Ovary (tissue), 10 donors: ENCODE measurements at places on chromosomes 2 and 18.

DNA sequence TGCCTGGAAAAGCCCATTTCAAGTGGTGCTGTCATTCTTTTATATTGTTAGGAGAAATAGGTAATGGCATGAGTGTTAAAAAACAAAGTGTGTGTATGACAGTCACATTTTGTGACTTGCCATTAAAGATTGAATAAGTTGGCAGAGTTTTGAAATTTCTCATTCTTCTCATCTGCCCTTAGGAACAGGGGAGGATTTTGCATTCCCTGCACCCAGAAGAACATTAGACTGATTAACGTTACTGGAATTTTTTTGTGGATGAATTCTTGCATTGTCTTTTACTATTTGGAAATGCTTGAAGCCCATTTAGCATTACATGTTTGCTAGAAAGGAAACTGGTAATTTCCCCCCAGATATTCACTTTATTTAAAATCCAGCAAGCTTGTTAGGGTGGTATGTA is 162.2 kb downstream of the BABAM2 start:
- peaks cover 9% of the 10 kb centered on the region for H3K4me1 ChIP-seq
- no peaks in the 10 kb centered on the region for H3K36me3 ChIP-seq
- H3K27ac ChIP-seq, result no peak overlapping the region
- no peak for DNase-seq

- H3K4me3 ChIP-seq, result no peak overlapping the region
- no peaks in the 10 kb centered on the region for H3K27me3 ChIP-seq
- H3K4me1 ChIP-seq, result no peaks in the 10 kb centered on the region
- DNase-seq, result no peak
- H3K27ac ChIP-seq, result no peak overlapping the region
Observed at GRCh38 chr18:62371436-62371835, 46.3 kb downstream of the TNFRSF11A start.

DNA sequence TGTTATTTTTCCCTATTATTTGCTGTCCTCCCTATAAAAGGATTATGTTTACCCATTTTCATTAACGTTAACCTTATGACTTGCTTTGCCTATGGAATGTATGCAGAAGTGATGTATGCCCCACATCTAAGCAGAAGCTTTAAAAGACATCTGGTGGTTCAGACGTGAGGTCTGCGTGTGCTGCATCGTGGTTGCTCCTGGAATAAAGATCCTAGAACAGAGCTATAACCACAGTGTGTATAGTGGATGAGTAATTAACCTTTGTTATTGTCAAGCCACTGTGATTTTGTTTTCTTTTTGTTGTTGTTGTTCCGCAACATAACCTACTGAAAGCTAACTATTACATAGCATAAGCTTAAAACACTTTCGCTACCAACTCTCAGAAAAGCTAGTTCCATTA is 20.9 kb upstream of the CFAP36 start:
- H3K4me3 ChIP-seq, result no peak overlapping the region
- no peaks in the 10 kb centered on the region for H3K27me3 ChIP-seq
- no peak for DNase-seq
- no peak overlapping the region for H3K27ac ChIP-seq
- no peaks in the 10 kb centered on the region for H3K4me1 ChIP-seq

GRCh38 chr2:134002391-134002790 is 251.5 kb upstream of the MGAT5 start:
- no peaks in the 10 kb centered on the region for H3K4me1 ChIP-seq
- no peaks in the 10 kb centered on the region for H3K27me3 ChIP-seq
- H3K27ac ChIP-seq, result no peak overlapping the region
- no peak for DNase-seq
- H3K4me3 ChIP-seq, result no peak overlapping the region

GRCh38 chr2:236825989-236826510 is 256.4 kb downstream of the ACKR3 start:
- no peaks in the 10 kb centered on the region for H3K27me3 ChIP-seq
- H3K27ac ChIP-seq, result no peak overlapping the region
- H3K4me3 ChIP-seq, result no peak overlapping the region
- DNase-seq, result no peak
- no peaks in the 10 kb centered on the region for H3K36me3 ChIP-seq

- H3K36me3 ChIP-seq, result no peaks in the 10 kb centered on the region
- no peaks in the 10 kb centered on the region for H3K4me1 ChIP-seq
- no peaks in the 10 kb centered on the region for H3K27me3 ChIP-seq
- DNase-seq, result no peak
- H3K4me3 ChIP-seq, result no peak overlapping the region
- no peak overlapping the region for H3K27ac ChIP-seq
Observed at GRCh38 chr2:55247025-55247424, 14.5 kb downstream of the RPS27A start.

GRCh38 chr2:152411154-152411553 is 76.2 kb downstream of the FMNL2 start:
- no peaks in the 10 kb centered on the region for H3K36me3 ChIP-seq
- no peak overlapping the region for H3K27ac ChIP-seq
- DNase-seq, result no peak
- peaks cover 9% of the 10 kb centered on the region for H3K4me1 ChIP-seq
- H3K4me3 ChIP-seq, result no peak overlapping the region

DNA sequence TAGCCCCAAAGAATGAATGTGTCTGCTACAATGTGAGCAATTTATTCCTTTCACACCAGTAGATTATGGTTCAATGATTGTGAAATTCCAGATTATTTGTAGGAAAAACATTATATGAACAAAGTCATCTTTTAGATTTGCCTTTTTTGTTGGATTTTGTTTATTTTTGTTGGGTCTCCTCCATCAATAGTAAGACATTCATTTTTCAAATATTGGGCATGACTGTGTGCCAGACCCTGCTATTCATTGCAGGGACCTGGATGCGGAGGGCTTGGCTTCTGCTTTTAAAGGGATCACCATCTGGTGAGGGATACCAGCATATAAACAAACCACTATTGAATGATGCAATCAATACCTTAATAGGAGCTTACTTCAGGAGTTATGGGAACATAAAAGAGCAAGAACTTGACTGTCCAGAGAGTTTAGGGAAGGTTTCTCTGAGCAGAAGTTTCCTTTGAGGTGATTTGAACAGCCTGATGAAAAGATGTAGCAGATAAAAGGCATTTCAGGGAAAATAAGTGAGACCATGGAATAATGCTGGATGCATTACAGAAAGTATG is 486.7 kb downstream of the EPHA4 start:
- no peaks in the 10 kb centered on the region for H3K27me3 ChIP-seq
- H3K36me3 ChIP-seq, result no peaks in the 10 kb centered on the region
- H3K4me3 ChIP-seq, result no peak overlapping the region
- no peak for DNase-seq

- peak; percentile 29 for DNase-seq
- H3K27me3 ChIP-seq, result no peaks in the 10 kb centered on the region
- H3K4me3 ChIP-seq, result no peak overlapping the region
- H3K4me1 ChIP-seq, result peaks cover 2% of the 10 kb centered on the region
- H3K36me3 ChIP-seq, result no peaks in the 10 kb centered on the region
Observed at GRCh38 chr2:12169721-12170120, 423.3 kb downstream of the LPIN1 start.

GRCh38 chr2:19860022-19860421 is 41.8 kb downstream of the TTC32 start:
- no peak overlapping the region for H3K27ac ChIP-seq
- H3K27me3 ChIP-seq, result no peaks in the 10 kb centered on the region
- peaks cover 2% of the 10 kb centered on the region for H3K4me1 ChIP-seq
- no peaks in the 10 kb centered on the region for H3K36me3 ChIP-seq
- no peak overlapping the region for H3K4me3 ChIP-seq

GRCh38 chr2:191178806-191179514 is 28.2 kb upstream of the STAT4 start:
- no peak overlapping the region for H3K4me3 ChIP-seq
- DNase-seq, result no peak
- no peak overlapping the region for H3K27ac ChIP-seq
- H3K36me3 ChIP-seq, result no peaks in the 10 kb centered on the region
- no peaks in the 10 kb centered on the region for H3K27me3 ChIP-seq

DNA sequence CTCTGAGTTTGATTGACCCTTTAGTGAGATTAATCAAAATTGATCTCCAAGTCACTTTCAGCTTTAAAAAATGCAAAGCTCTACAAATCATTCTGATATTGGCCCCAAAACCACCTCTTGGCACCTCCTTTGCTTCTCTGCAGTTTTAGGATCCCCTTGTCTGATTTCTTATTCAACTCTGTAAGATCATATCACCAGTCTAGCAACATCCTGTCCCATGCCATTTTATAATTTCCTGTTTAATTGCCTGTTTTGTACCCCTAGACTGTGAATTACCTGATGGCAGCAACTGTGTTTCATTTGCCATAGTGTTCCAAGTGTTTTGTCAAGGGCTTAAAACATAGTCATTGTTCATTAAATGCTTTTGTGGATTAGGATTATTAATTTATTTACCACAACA is 406.3 kb upstream of the TRIB2 start:
- peaks cover 3% of the 10 kb centered on the region for H3K4me1 ChIP-seq
- no peaks in the 10 kb centered on the region for H3K36me3 ChIP-seq
- H3K27me3 ChIP-seq, result no peaks in the 10 kb centered on the region
- H3K27ac ChIP-seq, result no peak overlapping the region

DNA sequence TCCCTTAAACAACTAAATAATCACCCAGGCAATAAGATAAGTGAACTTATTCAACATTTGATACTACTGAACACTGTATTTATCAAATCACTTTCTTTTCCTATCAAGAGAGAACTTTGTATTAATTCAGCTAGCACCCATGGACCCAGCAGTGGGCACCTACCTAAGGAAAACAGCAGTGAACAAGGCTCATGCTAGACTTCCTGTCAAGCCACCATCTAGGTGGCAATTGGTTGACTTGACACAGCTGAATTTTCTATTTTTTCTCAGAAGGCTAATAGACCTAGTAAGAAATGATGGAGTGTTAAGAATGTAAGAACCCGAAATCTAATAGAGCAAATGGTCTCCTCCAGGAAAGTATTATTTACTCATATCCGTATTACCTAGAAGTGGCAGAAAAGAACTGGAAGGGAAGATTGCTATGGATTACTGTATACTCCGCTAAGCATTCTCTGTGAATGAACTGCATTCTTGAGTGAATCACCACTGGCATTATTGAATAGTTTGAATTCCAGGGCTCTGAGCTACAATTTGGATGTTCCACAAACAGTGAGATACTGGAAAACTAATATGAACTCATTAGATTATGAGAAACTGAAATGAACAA is 988.2 kb upstream of the CDH2 start:
- H3K27ac ChIP-seq, result no peak overlapping the region
- DNase-seq, result no peak
- H3K4me1 ChIP-seq, result no peaks in the 10 kb centered on the region
- H3K36me3 ChIP-seq, result no peaks in the 10 kb centered on the region

DNA sequence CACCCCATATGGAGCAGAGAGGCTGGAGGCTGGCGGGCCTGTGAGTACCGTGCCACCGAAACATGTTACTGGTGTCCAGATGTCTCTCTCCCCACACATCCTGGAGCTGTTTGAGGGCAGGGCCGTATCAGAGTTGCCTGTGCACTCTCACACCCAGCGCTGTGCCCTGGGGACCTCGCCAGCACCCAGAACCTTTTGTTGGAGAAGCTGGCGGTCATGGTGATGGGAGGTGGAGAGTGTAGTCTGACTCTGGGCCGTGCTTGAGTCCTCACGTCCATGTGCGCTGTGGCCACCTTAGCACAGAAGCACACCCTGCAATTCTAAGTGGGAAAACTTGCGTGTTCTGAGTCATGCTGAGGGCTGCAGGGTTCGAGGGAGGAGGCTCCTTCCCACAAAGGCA is 259.2 kb downstream of the NDUFA10 start:
- H3K27me3 ChIP-seq, result no peaks in the 10 kb centered on the region
- DNase-seq, result no peak
- no peaks in the 10 kb centered on the region for H3K36me3 ChIP-seq
- peaks cover 3% of the 10 kb centered on the region for H3K4me1 ChIP-seq

GRCh38 chr2:179454443-179455171 is 190.0 kb upstream of the SESTD1 start:
- H3K4me3 ChIP-seq, result no peak overlapping the region
- no peaks in the 10 kb centered on the region for H3K36me3 ChIP-seq
- H3K4me1 ChIP-seq, result no peaks in the 10 kb centered on the region

DNA sequence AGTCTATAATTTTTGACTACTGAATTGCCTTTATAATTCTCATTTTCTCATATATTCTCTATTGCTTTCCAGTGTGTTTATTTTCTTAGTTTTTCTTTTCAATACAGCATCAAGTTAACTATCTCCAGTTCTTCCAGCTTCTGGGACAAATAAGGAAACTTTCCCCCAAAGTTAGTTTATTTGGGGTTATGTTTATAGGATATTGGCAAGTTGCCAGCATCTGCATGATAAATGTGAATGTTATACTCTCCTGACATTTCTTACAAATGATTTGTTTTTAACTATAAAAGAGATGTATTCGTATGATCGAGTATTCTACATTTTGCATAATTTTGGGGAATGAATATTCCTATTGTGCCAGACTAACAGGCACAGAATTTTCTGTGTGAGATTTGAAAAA is 140.6 kb upstream of the KCNJ3 start:
- no peaks in the 10 kb centered on the region for H3K36me3 ChIP-seq
- no peak overlapping the region for H3K4me3 ChIP-seq
- no peak overlapping the region for H3K27ac ChIP-seq

DNA sequence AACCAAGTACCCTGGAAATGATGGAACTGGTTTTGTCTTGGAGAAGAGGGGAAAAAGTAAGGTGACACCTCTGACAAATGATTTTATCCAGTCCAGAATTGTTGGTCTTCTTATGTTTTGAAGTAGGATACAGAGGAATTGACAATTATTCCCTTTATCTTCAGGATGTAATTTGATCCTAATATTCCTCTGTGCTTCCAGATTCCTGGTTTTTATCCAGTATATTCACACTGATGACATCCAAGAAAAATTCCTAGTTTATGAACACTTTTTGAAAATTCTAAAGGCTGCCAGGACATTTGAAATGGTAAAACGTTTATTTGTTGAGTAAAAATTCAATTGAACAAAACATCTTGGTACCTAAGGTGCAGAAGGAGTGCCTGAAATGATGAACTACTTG is 22.2 kb upstream of the ETAA1 start:
- DNase-seq, result no peak
- H3K36me3 ChIP-seq, result no peaks in the 10 kb centered on the region
- H3K27me3 ChIP-seq, result no peaks in the 10 kb centered on the region
- H3K4me3 ChIP-seq, result no peak overlapping the region
- no peaks in the 10 kb centered on the region for H3K4me1 ChIP-seq

GRCh38 chr18:27771571-27771970 is 405.4 kb downstream of the CDH2 start:
- DNase-seq, result no peak
- H3K4me1 ChIP-seq, result no peaks in the 10 kb centered on the region
- H3K27ac ChIP-seq, result no peak overlapping the region

DNA sequence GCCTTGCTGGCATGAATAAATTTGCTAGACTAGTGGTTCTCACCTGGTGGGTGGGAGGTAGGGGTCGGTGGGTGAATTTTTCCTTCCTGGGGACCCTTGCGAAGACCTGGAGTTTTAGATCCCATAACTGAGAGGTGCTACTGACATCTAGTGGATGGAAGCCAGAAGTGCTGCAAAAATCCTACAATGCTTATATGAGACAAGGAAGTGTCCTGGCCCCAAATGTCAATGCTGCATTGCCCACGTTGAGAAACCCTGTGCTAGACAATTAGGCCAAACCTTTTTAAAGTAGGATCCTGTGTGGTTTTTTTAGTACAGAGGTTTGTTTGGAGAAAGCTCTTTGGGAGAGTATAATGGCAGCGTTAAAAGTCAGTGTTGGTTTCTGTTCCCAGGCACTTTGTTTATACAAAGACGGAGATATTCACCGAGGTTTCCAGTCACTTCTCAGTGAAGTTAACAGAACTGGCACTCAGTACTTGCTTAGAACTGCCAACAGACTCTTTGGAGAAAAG is 9.6 kb downstream of the SERPINB8 start:
- H3K4me3 ChIP-seq, result peak overlapping the region; percentile 13
- peak overlapping the region; percentile 2 for H3K27ac ChIP-seq
- no peaks in the 10 kb centered on the region for H3K27me3 ChIP-seq
- H3K4me1 ChIP-seq, result no peaks in the 10 kb centered on the region
- no peaks in the 10 kb centered on the region for H3K36me3 ChIP-seq
- DNase-seq, result peak; percentile 31
